Left renal cortex interstitium (tissue), 4 donors: ENCODE measurements at places on chromosomes 2 and 18.

- no peak for DNase-seq
Observed at GRCh38 chr2:82344670-82345069, 2040.1 kb upstream of the LRRTM1 start.

DNA sequence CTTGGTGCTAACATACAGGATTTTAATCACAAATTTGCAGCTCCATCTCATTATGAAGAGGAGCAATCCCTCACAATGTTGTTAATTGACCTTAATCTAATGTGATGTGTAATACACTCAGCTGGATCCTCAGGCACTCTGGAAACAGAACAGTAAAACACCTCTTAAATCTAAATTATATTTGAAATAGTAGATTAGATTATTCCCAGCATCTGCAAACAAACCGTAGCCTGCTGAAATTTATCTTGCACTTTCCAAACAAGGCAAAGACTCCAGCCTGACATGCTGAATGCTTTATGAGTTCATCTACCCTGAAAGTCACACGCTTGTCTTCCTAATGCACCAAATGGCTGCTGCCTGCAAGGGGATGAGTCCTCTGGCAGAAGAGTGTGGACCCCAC lies 402.3 kb upstream of the GYPC start:
- no peak for DNase-seq

- no peak for DNase-seq
Observed at GRCh38 chr2:181223234-181223633, 234.0 kb upstream of the ITGA4 start.

DNA sequence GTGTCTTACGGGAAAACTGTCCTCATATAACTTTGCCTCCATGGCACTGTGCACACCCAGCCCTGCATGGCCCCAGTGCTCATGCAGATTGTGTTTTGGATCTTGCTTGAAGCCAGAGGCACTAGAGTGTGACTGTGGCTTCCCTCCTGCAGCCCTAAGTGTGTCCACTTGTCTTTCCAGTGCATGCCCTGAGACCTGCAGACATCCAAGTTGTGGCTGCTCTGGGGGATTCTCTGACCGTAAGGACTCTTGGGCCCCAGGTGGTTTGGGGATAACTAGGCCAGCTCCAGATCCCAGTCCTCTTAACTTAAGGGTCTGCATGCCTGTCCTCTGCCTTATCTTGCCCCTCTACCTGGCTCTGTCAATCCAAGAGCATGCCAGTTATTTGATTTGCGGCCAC lies 96.6 kb downstream of the PLB1 start:
- no peak for DNase-seq

- no peak for DNase-seq
Observed at GRCh38 chr2:58137221-58137620, 90.6 kb downstream of the VRK2 start.

- DNase-seq, result no peak
Observed at GRCh38 chr2:120110062-120110362, 97.1 kb downstream of the EPB41L5 start.

- DNase-seq, result no peak
Observed at GRCh38 chr2:45707661-45708060, 56.2 kb downstream of the PRKCE start.

DNA sequence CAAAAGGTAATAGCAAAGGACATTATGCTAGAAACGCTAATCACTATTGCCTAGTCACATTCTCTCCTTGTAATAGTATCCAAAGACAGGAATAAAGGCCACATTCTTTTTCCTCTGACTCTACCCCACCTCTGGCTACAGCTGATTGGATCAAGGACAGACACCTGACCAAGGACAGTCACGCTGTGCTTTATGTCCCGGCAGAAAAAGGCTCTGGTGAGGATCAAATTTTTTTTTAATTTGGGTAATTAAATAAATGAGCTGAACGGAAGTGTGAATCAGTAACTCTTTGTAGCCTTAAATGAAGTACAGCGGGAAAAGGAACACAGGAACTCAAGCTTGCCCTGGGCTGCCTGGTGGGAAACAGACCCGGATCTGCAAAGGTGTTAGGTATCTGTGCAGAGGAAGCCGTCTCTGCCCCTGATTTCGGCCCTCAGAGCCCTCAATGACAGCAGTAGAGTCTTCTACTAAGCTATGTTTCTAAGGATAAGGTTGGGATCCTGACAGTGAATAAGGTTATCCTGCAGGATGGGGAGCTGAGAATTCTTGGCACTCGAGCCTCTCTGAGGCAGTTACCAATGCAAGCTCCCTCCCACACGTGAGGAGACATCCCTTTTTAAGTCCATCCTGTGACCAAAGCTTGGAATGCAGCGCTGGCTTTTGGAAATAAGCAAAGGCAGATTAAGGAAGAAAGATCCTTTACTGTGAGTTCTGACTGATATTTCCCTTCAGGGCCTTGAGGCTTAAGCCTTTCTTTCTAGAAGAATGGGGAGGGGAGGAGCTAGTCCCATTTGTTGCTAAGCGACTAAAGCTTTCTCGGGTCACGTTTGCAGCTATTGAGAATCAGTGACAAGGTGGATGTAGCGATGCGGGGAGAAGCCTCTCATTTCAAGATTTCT lies 37.8 kb upstream of the IKZF2 start:
- no peak for DNase-seq

GRCh38 chr2:70385966-70386595 lies 84.2 kb upstream of the FAM136A start:
- DNase-seq, result no peak
